ENCODE measurements at places on chromosomes 7 and 10.

DNA sequence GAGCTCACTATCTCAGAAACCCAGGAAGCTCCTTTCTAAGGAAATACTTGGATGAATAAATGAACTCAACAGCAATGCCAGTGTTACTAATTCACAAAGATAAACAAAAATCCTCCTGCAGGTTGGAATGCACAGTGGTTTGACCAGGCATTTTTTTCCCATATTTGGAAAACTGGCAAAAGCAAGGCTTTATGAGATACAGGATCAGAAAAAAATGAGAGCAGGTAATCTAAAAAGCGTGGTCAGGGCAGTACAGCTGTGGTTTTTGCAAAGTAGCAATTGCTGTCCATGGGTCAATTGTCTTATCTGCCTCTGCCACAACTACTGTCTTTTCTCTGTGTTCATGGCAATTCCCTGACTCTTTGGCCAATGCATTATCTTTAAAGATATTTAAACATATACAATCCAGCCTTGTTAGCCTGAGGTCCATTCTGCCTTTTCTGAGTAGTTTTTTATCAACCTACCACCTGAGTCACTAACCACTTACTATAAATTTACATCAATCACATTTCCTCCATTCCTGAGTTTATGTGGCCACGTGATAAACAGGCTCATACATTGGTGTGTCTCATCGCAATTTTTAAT, 564.5 kb upstream of the IGFBP3 start:
- DNase-seq: peak; percentile 44

DNA sequence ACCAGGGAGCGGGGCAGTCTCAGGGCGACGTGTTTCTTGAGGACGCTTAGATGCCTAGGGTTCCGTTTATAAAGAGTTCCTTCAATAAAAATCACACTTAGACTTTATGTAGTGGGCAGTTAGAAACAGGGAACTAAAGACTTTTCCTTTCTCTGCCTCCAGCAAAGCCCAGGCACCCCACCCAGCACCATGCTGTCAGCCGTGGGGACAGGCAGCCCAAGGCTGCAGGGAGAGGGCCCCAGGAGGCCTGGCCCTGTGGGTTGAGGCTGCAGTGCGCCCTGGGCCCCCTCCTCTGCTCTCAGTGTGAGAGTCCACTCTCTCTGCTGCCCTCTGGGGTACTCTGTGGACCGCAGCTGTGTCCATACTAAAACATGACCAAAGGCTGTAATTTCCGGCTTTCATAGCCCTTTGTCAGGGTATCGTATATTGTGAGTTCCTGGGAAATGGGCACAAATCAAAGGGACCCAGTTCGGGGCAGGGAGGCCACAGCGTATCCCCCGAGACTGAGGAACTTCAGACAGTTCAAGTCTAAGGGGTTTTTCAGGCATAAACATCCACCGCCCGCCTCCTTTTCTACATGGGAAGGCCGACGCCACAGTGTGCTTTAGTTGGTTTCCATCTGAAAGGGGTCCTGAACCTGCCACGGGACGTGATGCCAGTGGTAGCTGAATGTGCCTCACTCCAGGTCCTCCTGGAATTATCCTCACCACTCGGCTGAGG, 59.7 kb downstream of the DNAJB6 start:
- no peak for DNase-seq

DNA sequence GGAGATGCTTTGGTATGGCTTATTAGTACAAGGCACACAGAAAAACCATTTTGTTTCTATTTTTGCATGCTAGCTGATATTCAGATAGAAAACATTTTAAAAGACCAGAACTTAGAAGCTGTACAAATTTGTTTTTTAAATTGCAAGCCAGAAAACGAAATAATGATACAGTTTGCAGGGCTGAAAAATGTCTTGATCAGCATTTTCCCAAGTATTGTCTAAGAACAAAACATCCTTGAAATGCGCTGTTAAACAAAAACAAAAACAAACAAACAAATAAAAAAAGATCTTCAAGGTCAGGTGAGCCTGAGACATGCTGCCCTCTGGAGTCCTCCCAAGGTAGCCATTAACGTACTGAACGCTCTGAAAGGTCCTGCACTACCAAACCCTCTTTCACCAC, 98.3 kb downstream of the VIM start:
- no peak for DNase-seq

DNA sequence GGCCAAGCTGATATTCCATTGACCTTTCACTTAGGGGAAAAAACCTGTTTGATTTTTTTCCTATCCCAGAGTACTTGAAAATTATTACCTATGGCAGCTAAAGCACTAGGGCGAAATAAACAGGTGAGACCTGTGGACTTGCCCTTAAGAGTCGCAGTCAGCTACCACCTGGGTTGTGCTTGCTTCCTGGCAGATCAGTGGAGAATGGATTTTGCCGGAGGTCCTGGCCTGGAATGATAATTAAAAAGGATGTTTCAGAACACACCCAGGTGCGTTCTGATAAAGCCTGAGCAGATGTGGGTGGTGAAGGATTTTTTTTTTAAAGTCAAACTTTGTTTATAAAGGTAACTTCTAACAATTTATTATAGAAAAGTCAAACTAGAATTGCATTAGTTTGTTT, 59.1 kb downstream of the AUTS2 start:
- DNase-seq: no peak

GRCh38 chr7:36514289-36515243, 124.9 kb downstream of the ANLN start:
- DNase-seq: no peak

DNA sequence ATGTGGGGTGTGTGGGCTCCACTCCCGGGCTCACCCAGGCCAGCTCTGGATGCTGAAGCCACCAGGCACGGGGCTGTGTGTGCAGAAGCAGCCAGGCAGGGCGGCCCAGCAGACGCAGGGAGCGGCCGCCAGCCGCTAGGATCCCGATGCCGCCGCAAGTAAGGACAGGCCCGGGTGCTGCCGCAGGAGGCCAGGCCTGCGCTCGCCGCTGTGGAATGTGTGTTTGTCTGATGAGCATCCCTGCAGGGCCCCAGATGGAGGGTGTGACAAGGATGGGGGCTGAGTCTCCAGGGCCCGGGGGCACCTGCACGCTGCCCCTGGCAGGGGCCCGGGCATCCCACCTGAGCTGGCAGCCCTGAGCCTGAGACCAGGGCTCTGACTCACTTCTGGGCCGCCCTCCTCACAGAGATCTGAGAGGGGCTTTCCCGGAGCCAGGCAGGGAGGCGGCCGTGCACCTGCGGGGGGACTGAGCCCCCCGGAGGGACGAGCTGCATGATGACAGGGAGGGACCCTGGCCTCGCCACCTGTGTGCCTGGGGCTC, 101.5 kb downstream of the FOXL3 start:
- DNase-seq: no peak

DNA sequence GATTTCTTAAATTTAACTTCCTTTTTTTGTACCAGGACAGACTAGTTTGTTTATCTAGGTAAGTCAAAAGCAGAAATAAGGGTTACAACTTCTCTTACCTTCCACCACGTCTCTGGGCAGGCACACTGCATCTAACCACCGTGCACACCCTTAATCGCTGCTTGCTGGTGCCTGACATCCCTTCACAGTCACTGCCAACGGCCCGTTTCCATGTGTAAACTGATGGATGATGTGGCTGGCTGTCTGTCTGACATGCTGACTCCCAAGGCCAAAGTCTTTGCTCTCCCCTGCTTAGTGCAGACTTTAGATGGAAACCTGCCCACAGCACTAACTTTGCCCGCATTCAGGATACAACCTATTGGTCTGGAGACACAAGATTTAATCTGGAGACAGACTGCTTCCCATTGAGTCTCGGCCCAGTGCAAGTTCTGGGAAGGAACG, 1.1 kb downstream of the TMEM273 start:
- no peak for DNase-seq

DNA sequence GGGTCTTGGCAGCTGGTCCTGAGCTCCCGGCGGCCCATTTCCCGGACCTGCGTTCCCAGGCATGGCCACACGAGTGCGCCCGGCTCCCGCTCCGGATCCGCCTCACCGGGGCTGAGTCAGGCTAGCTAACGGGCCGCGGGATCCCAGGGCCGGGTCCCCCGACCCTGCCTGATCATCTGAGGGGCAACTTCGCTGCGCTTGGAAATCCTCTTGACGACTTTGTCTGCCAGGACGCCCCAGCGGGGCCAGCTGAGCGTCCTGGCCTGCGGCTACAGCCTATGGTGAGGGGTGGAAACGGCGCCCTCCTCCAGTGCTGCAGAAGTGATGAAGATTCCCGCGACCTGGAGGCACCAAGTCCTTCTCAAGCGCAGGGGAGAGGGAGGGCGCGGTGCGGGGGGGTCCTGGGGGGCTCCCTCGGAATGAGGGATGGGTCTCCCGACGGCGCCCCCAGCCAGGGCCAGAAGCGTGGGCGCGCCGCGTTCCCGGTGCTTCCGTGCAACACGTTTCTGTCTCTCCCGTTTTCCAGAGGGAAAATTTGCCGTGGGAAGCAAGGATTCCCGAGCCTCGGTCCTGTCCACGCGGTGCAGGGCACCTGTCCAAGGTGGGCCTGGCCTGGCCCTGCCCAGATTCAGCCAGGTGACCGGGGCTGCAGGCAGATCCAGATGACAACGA, 212.4 kb downstream of the CCSER2 start:
- DNase-seq: no peak

DNA sequence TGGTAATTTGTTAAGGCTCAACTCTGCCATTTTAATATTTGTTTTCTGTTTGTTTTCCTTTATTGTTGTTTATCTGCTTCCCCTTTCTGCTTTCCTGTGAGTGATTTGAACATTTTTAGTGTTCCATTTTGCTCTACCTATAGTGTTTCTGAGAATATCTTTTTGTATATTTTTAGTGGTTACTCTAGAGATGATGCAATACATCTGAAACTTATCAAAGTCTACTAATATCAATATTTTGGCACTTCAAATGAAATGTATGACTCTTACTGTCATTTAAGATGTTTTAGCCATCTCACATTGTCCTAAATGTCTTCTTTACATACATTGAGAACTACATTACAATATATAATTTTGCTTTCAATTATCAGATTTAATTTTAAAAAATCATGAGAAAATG, 98.9 kb downstream of the PLXDC2 start:
- no peak for DNase-seq

DNA sequence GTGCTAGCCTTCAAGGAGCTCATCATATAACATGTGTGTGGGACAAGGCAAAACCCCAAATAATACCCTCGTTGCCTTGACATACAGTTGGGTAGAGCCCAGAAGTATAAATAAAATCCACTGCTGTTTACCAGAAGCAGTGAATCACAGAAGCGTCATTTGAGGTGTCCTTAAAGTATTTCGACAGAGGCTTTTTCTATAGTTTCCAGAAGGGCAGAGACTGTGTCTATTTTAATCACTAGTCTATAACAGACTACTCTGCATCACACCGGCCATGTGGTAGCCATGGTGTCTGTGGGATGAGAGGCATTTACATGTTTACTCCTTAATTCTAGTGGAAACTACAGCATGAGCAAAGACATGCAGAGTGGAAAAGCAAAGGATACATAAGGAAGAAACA, 131.3 kb downstream of the CTTNBP2 start:
- no peak for DNase-seq

GRCh38 chr10:75611172-75611992, 180.0 kb downstream of the LRMDA start:
- DNase-seq: no peak

- no peak for DNase-seq
Observed at GRCh38 chr10:124058346-124059003, 34.9 kb downstream of the CHST15 start.

- DNase-seq: no peak
Observed at GRCh38 chr7:33742521-33742920, 162.8 kb upstream of the BMPER start.

GRCh38 chr10:117933036-117933435, 113.7 kb downstream of the RAB11FIP2 start:
- no peak for DNase-seq

- no peak for DNase-seq
Observed at GRCh38 chr7:4634166-4634565, 47.9 kb upstream of the FOXK1 start.

GRCh38 chr10:128036746-128037543, 89.3 kb downstream of the MKI67 start:
- no peak for DNase-seq

All from fibroblast of skin of left biceps (primary cell).